ENCODE measurements at places on chromosomes 4 and X. TPM values are rescaled to one million over a fixed set of nuclear protein-coding genes. Genes with fewer than 3 reads are reported as not detected.
A peak's percentile ranks its signal among the peaks of the same experiment; 100 is the strongest.

DNA sequence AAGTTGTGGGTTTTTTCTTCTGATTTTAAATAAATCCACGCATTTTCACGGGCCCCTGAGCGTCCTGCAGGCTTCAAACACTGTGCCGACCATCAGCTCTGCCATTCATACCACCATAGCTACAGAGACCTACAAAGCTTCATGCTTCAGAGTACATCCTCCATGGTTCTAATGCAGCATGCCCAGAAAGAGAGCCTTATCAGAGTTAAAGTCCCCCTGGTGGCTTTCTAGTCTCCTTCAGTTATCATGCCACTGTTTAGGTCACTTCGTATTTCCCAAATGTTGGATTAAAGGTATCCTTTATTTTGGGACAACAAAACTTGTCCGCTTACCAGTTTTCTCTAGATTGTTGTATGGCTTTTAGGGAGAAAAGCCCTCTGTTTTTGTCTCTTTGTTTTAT, 66.7 kb upstream of the VCX2 start:
- DNase-seq = no peak

DNA sequence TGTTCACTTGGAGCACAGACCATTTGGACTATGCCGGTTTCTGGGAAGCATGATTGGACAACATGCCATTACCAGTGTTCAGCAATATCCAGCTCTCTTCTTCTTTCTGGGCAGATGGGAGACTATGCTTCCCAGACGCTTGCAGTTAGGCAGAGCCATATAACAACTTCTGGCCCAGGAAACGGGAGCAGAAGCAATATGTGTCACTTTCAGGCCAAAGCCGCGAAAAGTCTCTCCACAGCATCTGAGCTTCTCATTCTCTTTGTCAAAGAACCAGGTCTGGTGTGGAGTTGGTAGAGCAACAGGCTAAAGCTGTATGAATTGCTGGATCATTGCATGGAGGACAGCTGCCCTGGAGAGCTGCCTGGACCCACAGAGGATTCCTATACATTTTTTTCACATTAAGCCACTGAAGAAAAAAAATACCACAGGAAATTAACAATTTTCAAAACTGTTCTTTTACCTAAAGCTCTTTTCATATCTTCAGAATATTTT, 131.4 kb upstream of the FRG1 start:
- no peak for DNase-seq

DNA sequence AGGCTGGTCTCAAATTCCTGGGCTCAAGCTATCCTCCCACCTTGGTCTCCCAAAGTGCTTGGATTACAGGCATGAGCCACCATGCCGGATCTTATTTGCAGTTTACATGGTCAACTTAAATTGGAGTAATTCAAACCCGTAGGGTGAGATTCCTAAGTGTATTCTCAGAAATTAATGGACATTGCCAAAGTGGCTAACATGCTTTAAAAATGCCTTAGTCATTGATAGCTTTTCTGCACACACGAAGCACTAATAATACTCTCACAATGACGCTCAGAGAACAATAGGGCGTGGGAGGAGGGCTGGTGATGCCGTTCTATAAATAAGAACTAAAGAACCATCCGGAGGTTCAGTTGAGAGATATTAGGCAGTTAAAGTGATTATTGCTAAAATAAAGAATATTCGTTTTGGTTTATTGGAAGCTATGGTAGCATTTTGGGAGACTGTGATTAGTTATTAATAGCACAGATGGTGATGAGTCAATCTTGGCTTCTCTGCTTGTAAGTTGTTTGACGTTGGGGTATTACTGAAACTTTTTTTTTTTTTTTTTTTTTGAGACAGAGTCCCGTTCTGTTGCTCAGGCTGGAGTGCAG, 79.1 kb downstream of the TRAPPC11 start:
- no peak for DNase-seq

DNA sequence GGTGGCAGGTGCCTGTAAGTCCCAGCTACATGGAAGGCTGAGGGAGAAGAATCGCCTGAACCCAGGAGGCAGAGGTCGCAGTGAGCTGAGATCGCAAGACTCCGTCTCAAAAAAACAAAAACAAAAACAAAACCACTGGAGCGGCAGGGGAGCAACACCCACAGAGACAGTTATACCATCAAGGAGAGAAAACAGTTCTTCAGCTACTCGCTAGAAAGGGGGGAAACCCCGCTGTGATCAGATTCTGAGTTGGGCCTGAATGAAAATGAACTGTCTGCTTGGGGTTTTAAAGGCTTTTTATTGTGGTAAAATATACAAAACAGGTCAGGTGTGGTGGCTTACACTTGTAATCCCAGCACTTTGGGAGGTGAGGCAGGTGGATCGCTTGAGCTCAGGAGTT, 16.8 kb upstream of the IRAK1 start:
- peak; percentile 66 for DNase-seq

GRCh38 chr4:24720979-24721378, 74.4 kb upstream of the SOD3 start:
- DNase-seq = no peak

The TMEM192 gene
- 10.0 TPM for total RNA-seq

The GYG2 gene
- not detected for total RNA-seq

The SEC24D gene
- total RNA-seq = 43.9 TPM

Data from activated CD4-positive, alpha-beta T cell treated with anti-CD3 and anti-CD28 coated beads, Interleukin-2, amount 10 ng/mL, durations not matched to agents 24 days and 14 days (primary cell).